ENCODE measurements at places on chromosomes 2 and 18. TPM values are rescaled to one million over a fixed set of nuclear protein-coding genes. Genes with fewer than 3 reads are reported as not detected.

Gene RASGRP3
- 0.72 TPM for total RNA-seq

Gene CYRIA
- total RNA-seq, result 1.8 TPM

Gene FRZB
- 0.36 TPM for total RNA-seq

Gene C2orf81
- 0.72 TPM for total RNA-seq

Gene SERPINB2
- total RNA-seq, result 0.72 TPM

Gene MTIF2
- total RNA-seq, result 51.9 TPM

Gene ST8SIA5
- under 0.01 TPM for total RNA-seq

Gene SEPTIN2
- total RNA-seq, result 394 TPM

Gene G6PC2
- total RNA-seq, result not detected

Gene LIPT1
- total RNA-seq, result 7.4 TPM

Gene KIDINS220
- total RNA-seq, result 134 TPM

Gene MC4R
- total RNA-seq, result not detected

Gene ASIC4
- total RNA-seq, result under 0.01 TPM

Gene MARCO
- total RNA-seq, result not detected

Gene UGT1A3
- total RNA-seq, result not detected

Gene SFXN5
- total RNA-seq, result 17.0 TPM

Gene SERPINB11
- total RNA-seq, result not detected

Gene NRP2
- total RNA-seq, result 183 TPM

Gene ARHGAP25
- 0.29 TPM for total RNA-seq

Gene TMEFF2
- total RNA-seq, result under 0.01 TPM

Gene NEURL3
- total RNA-seq, result 0.29 TPM

Gene KIAA2012
- not detected for total RNA-seq

Gene GALR1
- total RNA-seq, result not detected

Gene CNDP1
- total RNA-seq, result not detected

Gene SOWAHC
- 17.7 TPM for total RNA-seq

Gene ITPRIPL1
- total RNA-seq, result 1.4 TPM

Gene CNDP2
- total RNA-seq, result 27.7 TPM

Gene LIPG
- 2.2 TPM for total RNA-seq

Gene RAB3GAP1
- 90.5 TPM for total RNA-seq

Gene MYO5B
- 0.36 TPM for total RNA-seq

Gene AMER3
- total RNA-seq, result not detected

Gene LMAN2L
- 16.5 TPM for total RNA-seq

Gene SCTR
- not detected for total RNA-seq

Gene XRCC5
- 204 TPM for total RNA-seq

All from osteoblast (primary cell).